ENCODE measurements at places on chromosomes 4 and X. TPM values are rescaled to one million over a fixed set of nuclear protein-coding genes. Genes with fewer than 3 reads are reported as not detected.

DNA sequence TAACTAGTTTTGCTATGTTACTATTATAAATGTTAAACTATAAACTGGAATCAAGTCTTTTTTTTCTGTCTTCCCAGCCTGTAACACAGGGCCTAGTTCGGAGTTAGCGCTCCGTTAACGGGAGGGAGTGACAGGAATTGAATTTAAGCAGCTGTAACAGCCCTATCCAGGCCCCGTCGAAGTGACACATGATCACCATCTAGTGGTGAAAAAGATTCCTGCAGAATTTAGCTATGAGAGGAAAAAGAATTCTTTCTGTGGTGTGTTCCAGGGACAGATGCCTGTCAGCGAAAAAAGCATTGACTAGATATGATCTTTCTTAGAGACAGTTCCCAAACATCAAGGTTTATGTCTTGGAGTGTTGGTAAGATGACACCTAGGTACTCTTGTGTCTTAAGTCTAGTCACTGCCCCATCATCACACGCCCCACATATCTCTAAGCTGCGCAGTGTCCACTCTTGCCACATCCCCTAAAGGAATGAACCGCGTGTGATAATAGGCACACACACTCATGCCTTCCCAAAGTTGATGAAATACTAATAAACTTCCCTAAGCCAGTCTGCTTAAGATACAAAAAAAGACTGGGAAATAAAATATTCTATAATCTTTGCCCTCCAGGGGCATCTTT, 2.1 kb downstream of the GAB3 start:
- peak; percentile 53 for DNase-seq

DNA sequence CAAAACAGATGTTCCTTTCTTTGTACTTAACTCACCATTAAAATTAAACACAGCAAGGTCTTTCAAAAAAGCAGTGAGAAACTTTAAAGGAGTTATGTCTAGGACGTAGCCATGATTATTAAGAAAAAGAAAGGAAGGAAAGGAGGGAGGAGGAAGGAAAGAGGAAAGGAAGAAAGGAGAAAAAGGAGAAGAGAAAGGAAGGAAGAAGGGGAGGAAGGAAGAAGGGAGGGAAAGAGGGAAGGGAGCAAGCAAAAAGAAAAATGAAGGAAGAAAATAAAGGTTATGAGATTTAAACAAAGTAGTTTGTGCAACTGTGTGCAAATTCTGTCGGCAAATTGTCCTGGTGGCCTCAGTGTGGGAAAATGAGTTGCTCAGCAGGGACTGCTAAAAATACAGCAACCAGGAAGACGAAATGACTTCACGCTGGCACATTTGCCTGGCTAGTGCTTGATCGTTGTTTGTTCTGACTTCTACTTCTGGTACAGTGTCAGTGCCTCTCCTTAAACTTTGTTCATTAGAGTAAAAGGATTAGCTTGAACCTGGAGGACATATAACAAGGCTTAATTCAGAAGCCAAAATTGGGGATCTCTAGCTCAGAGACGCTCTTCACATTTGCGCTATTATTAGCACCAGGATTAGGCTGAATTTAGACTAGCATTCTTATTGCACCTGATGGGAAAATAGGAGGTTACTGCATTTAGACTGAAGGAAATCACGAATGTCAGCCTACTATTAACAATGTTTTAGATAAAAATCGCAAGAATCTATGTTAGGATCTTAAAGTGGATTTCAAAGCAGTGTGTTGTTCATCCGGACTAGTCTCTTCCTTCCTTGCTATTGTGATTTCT, 81.2 kb downstream of the DCK start:
- peak; percentile 6 for DNase-seq

- no peak for DNase-seq
Observed at GRCh38 chr4:152991398-152991797, 55.3 kb downstream of the FHDC1 start.

The HSD17B13 gene
- polyA plus RNA-seq = 0.67 TPM

DNA sequence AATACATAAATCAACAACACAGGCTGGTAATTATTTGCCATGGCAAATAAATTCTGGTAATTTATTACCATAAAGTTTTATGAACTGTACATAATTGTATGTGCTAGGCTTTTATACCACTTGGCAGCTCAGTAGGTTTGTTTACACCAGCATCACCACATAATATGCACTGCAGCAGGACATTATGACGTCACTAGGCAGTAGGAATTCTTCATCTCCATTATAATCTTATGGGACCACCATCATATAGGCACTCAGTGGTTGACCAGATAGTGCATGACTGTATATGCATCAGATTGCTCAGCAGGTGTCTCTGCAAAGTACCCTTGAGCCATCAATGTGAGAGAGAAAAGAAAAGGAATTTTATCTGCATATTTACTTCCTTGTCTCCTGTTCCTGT, 295.4 kb downstream of the CFAP47 start:
- DNase-seq = no peak

- DNase-seq = no peak
Observed at GRCh38 chr4:105751718-105752299, 43.2 kb downstream of the GSTCD start.

- no peak for DNase-seq
Observed at GRCh38 chrX:38363046-38363445, 10.6 kb downstream of the OTC start.

The GPC4 gene
- polyA plus RNA-seq = 108 TPM

- DNase-seq = no peak
Observed at GRCh38 chr4:178056996-178057395, 614.8 kb upstream of the AGA start.

The TGIF2LX gene
- not detected for polyA plus RNA-seq

DNA sequence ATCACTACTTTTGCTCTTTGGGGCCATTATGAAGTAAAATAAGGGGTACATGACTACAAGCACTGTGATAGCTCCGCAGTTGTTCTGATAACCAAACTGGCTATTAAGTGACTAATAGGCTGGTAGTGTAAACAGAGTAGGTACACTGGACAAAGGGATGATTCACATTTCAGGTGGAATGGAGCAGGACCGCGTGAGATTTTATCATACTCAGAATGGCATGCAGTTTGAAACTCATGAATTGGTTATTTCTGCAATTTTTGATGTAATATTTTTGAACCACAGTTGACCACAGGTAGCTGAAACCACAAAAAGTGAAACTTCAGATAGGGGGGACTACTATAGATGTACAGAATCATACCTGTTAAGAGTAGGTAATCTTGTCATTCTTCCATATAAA, 55.8 kb downstream of the PAK3 start:
- no peak for DNase-seq

DNA sequence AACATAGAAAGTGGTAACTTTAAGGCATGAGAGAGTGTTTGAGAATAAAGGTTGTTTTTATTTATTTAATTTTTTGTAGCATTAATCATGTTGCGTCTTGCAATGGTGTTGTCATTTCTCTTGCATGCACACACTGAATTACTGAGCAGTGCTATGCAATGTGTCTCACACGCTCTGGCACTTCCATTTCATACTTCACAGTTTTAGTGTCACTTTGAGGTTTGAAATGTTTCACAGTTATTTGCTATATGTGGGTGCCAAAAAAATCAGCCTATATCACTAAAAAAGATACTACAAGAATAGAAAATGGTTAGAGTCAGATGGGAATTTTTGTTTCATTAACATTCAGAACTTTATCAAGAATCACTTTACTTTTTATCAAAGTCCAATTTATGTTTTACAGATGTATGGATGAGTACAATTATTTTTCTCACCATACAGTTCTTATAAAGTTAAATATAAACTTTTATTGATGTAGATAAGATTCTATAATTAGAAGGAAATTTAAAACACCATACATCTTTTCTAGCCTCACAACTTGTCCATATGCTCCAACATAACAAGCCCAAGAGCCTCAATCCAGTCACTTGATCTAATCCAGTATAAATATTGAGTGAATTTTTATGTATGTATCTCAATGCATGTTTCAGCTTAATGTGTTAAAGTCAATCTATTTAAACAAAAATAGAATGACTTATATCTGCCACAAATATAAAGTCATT, 114.0 kb downstream of the IQCM start:
- no peak for DNase-seq

- DNase-seq = no peak
Observed at GRCh38 chr4:167282171-167282864, 48.0 kb upstream of the SPOCK3 start.

Measured in muscle of back (tissue), 13 donors.